ENCODE measurements at places on chromosomes 11 and 22.

GRCh38 chr11:8973121-8973520, 8.9 kb upstream of the TMEM9B start:
- DNase-seq, result no peak

DNA sequence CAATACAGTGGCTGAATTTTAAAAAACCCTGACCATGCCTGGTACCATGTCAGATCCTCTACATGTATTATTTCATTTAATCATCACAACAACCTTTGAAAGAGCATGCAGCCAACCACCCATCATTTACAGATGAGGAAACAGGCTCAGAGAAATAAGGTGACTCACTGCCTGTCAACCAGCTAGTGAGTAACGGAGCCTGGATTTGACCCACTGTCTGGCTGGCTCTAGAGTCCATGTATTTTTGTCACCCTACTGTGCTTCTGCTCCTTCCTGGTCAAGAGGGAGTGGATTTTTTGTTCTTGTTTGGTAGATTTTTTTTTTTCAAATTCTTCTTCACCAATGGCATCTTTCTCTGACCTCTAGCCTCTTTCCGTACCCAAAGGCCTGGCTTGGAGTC, 77.4 kb downstream of the CWC15 start:
- DNase-seq, result peak; percentile 15

- peak; percentile 56 for DNase-seq
Measured at GRCh38 chr11:47348859-47349258, 3.6 kb downstream of the MYBPC3 start.

DNA sequence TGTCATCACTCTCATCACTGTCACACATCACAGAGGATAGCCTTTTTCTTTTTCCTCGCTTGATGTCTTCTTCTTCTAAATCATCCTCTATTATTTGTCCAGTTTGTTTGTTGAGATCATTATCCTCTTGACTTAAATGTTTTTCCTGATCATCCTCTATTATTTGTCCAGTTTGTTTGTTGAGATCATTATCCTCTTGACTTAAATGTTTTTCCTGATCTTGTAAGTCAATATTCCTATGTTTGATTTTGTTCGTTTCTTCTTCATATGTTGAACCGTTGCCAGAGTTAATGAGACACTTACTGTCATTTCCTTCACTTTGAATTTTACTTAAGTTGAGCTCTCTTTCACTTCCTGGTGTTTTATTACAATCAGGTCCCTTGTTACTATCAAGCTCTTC, 5.6 kb downstream of the CCDC82 start:
- no peak for DNase-seq

GRCh38 chr11:131191606-131192005, 178.8 kb upstream of the NTM start:
- DNase-seq, result no peak

DNA sequence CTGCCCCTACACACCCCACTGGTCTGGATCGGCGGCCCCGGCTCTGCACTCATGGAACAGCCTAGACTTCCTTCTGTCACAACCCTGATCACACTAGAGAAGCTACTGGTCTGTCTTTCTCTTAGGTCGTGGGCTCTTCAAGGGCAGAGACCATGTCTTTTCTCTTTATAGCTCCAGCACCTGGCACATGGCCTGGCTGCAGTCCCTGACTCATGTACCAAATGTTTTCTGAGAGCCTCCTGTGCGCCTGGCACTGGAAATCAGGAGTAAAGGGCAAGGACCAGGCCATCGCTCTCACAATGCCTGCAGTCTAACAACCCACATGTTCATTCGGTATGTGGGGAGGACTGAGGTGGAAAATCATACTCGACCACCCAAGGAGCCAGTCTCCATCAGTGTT, 7.5 kb downstream of the ASCC2 start:
- no peak for DNase-seq

DNA sequence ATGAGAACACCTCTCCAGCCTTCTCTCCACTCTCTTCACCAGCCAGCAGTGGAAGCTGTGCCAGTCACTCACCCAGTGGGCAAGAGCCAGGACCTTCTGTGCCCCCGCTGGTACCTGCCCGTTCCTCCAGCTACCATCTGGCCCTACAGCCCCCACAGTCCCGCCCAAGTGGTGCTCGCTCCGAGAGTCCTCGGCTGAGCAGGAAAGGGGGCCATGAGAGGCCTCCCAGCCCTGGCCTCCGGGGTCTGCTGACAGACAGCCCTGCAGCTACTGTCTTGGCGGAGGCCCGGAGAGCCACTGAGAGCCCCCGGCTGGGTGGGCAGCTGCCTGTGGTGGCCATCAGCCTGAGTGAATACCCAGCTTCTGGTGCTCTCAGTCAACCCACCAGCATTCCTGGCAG, 20.2 kb downstream of the PHLDB1 start:
- no peak for DNase-seq

DNA sequence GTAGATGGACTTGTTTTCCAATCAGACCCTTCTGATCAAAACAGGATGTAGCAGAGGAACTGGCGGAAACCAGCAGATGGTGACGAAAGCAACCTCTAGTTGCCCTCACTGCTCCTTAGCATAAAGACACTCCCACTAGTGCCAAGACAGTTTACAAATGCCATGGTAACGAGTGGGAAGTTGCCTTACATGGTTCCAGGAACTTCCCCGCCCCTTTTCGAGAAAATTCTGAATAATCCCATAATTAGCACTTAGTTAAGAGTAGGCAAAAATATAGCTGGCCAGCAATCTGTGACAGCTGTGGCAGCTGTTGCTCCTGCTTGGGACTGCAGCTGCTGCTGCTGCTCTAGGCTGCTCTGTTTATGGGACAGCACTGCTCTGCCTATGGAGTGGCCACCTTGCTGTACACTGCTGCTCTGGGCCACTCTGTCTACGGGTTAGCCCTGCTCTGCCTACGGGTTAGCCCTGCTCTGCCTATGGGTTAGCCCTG, 33.4 kb upstream of the SORL1 start:
- no peak for DNase-seq

DNA sequence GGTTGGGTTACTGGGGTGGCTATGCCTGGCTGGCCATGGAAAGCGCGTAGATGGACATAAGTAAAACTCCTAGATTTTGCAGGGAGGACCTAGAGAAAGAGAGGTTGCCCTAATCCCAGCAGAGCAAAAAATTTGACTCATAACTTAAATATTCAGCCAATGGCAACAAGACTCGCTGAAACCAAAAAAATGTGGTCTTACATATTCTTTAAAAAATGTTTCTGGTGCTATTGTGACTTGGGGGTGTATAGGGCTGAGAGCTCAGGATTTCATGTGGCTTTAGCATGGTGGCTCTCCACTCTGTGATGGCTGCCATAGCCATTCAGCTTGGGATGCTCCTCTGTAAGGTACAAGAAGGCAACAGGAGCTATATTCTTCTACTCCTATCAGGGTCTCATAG, 27.2 kb upstream of the PDGFD start:
- peak; percentile 29 for DNase-seq

GRCh38 chr11:62757846-62758788, 3.3 kb upstream of the POLR2G start:
- DNase-seq, result no peak

- no peak for DNase-seq
Measured at GRCh38 chr11:109510316-109510715, 88.3 kb downstream of the C11orf87 start.

DNA sequence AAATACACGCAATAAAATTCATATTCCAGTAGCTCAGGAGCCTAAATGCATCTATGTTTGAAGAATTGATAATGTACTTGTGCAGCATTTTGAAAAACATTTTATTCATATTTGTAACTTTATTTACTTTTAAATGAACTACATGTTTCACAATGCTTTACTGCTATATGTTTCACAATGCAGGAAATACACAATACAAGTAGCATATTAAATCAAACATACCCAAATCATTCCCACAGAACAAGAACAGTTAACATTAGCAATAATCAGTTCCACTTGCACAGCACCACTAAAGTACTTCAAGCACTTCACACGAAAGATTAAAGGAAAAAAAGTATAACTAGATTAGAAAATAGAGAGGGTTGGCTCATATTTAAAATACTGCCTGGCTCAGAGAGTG, 343.6 kb upstream of the CCDC90B start:
- no peak for DNase-seq

GRCh38 chr22:43136255-43136654, 6.9 kb downstream of the MCAT start:
- peak; percentile 79 for DNase-seq

GRCh38 chr11:131025421-131026125, 109.3 kb upstream of the SNX19 start:
- no peak for DNase-seq

DNA sequence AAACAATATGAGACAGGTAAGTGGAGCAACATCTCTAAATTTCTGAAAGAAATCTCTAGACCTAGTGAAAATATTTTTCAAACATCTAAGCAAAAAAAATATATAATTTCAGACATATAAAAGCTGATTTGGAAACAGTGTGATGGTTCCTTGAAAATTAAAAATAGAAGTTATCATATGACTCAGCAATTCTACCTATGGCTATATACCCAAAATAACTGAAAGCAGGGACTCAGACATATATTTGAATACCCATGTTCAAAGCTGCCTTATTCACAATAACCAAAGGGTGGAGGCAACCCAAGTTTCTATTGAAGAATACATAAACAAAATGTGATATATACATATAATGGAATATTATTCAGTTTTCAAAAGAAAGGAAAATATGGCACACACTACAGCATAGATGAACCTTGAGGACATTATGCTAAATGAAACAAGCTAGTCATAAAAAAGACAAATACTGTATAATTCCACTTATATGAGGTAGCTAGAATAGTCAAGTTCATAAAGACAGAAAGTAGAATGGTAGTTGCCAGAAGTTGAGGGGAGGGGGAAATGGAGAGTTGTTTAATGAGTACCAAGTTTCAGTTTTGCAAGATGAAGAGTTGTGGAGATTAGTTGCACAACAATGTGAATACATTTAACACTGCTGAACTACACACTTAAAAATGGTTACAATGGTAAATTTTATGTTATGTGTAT, 300.4 kb downstream of the TTC28 start:
- DNase-seq, result no peak

GRCh38 chr11:83709434-83709833, 423.3 kb upstream of the CCDC90B start:
- DNase-seq, result no peak

DNA sequence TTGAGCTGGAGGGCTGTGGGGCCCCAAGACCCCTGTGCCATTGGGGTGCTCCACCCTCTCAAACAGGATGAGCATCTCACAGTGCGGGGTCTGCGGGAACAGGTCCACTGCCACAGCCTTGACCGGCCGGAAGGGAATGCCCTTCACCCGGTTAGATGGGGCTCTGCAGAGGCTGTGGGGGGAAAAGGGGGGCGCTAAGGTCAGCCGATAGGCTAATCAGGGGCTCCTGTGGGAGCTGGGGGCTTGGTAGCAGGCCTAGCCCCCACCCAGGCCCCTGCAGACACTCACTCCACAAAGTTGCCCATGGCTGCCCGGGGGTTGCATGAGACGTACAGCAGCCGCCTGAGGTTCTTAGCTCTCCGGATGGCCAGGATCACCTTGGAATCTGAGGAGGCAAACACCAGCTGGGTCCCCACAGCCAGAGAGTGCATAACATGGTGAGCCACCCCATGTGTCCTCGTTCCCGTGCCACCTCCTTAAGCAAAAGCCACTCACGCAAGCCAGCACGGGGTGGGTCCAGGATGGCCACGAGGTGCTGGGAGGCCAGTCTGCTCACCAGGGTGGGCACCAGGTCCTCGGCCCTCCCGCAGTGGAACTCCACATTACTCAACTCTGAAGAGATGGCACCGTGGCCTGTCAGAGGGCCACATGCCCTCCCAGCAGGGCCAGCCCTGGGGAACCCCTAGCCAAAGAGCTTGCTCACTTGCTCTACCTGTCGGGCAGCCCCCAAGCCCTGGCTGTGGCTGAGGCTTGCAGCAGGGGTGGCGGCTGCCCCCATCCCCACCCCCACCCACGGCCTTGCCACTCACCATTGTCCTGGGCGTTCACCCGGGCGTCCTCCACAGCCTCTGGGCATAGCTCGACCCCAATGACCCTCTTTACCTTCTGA, 3.0 kb upstream of the RANBP1 start:
- DNase-seq, result no peak

- no peak for DNase-seq
Measured at GRCh38 chr11:14042686-14043465, 80.4 kb downstream of the SPON1 start.

GRCh38 chr11:62933285-62933684, 12.1 kb upstream of the CHRM1 start:
- no peak for DNase-seq

- DNase-seq, result no peak
Measured at GRCh38 chr11:21485006-21485405, 707.9 kb upstream of the ANO5 start.

DNA sequence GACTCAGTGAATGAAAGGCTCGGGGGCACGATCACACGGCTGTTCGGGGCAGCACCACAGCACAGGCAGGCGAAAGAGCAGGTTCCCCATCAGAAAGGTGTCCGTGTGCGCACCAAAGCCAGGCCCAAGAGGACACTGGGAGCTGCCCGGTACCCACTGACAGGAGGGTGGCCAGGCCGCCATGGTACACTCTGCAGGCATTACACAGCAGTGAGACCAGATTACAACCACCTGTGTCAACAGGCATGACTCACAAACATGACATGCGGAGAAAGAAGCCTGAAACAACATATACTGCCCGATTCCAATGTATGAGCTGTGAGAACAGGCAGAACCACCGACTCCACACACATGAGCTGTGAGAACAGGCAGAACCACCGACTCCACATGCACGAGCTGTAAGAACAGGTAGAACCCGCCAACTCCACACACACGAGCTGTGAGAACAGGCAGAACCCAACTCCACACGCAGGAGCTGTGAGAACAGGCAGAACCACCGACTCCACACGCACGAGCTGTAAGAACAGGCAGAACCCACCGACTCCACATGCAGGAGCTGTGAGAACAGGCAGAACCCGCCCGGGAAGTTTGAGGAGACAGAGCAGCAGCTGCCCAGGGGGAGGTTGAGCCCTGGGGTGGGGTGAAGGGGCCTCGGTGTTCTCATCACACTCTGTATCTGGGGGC, 32.6 kb downstream of the KIAA0930 start:
- no peak for DNase-seq

GRCh38 chr11:12132790-12133145, 22.4 kb downstream of the MICAL2 start:
- no peak for DNase-seq

- no peak for DNase-seq
Measured at GRCh38 chr11:79482800-79483199, 42.0 kb upstream of the TENM4 start.
